ENCODE measurements at places on chromosomes 11 and 22.
A peak's percentile ranks its signal among the peaks of the same experiment; 100 is the strongest.

DNA sequence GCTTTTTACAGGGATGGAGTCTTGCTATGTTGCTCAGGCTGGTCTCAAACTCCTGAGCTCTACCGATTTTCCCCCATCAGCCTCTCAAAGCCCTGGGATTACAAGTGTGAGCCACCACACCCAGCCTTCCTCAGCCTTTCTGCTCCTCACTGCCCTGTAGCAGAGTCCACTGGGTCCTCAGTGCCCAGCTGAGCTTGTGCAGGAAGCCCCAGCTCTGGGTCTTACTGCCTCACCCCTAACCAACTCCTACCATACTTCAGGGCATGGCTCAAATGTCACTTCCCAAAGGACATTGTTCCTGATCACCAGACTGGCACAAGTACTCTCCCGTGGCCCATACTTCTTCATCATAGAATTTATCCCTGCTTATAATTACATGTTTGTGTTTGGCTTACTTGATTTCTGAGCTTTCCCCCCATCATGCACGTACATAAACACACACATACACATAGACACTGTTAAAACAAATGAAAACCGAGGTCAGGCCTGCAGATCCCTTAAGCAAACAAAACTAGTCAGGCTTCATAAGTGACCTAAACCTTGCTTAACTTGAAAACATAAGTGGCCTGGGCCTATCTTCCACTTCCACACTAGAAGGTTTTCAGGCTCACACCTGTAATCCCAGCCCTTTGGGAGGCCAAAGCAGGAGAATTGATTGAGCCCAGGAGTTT, 14.0 kb upstream of the SLC43A3 start:
- DNase-seq: no peak

DNA sequence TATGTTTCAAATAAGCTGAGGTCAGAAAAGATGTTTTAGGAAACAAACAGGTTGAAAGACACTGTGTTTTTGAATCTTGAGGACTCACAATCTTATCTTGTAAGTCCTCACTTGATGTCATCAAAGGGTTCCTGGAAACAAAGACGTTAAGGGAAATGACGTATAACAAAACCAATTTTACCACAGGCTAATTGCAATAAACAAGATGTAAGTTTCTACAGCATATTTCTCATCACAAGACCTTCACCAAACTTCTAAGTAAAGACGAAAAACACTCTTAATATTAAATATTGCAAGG, 433.5 kb upstream of the FAT3 start:
- no peak for DNase-seq

- no peak for DNase-seq
Observed at GRCh38 chr22:39290724-39291161, 28.7 kb downstream of the RPL3 start.

DNA sequence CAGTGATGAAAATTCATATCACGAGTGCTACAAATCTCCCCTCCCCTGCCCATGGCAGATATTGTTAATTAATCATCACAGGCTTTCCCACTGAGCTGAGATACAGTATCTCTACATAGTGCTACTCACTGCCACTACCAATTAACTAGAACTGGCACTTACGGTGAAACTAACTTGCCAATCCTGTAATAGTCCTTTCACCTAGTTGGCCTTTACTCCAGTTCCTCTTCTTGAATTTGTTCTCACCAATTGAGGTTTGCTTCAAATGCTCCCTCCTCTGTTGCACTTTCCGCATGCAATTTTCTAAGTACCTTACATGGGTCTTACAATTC, 11.9 kb upstream of the PRRG4 start:
- no peak for DNase-seq

GRCh38 chr11:87063982-87064381, 26.2 kb downstream of the TMEM135 start:
- DNase-seq: no peak

- DNase-seq: no peak
Observed at GRCh38 chr22:42233879-42234278, 36.6 kb downstream of the TCF20 start.

DNA sequence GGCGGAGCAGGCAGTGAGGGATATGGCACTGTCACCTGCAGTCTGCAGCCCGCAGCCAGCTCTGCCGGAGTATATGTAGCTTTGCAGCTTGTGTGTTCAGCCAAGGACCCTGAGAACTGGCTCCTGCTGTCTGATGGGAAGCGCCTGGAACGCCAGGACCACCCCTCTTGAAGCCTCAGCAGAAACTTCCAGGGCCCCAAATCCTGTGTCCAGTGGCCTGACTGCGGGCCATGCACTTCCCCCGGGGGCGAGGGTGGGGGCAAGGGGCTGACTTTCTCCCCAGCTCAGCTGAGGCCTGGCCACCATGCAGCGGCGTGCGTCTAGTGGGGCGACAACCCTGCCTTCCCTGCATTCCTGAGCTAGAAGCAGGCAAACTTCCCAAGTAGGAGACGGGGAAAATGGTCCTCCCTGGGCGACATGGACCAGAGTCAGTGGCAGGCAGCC, 32.3 kb downstream of the PISD start:
- DNase-seq: no peak

- no peak for DNase-seq
Observed at GRCh38 chr22:25940479-25940878, 198.5 kb downstream of the MYO18B start.

GRCh38 chr22:41177622-41178424, 27.3 kb upstream of the L3MBTL2 start:
- DNase-seq: no peak

- no peak for DNase-seq
Observed at GRCh38 chr11:64553554-64554201, 37.3 kb upstream of the SLC22A12 start.

DNA sequence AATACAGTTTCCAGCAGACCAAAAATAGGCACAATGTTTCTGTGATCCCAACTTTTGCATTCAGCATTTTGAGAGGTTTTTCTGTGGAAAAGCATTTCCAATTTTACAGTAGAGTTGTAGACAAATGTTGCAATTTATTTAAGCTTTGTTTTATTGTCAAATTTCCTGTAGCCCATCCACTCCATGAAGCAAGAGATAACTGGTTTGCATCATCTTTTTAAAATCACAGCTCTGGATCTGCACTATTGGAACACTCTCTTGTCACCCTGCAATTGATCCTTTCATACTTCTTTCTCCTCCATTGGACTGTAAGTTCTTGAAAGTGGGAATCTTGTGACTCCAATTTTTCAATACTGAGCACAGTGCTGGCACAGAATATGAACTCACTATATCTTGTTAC, 86.0 kb downstream of the MAML2 start:
- DNase-seq: no peak

DNA sequence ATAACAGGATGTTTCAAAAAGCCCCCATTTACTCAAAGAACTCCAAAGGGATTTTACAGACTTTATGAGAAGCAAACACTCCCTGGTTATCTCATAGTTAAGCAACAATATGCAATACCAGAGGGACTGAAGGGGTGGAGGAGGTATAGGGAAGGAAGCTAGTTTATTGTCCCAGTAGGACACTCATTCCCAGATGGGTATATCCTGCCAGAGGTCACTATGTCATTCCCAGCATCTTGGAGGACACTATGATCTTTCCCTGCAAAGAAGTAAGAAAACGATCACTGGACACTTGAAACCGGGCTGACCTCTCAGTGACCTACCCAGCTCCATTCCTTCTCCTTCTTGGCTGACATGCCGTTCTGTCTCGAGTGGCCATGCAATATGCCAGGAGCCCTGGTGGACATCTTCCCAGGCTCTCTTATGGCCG, 114.5 kb downstream of the NAT10 start:
- DNase-seq: no peak

GRCh38 chr22:48366591-48366990, 1461.1 kb downstream of the BRD1 start:
- DNase-seq: no peak

DNA sequence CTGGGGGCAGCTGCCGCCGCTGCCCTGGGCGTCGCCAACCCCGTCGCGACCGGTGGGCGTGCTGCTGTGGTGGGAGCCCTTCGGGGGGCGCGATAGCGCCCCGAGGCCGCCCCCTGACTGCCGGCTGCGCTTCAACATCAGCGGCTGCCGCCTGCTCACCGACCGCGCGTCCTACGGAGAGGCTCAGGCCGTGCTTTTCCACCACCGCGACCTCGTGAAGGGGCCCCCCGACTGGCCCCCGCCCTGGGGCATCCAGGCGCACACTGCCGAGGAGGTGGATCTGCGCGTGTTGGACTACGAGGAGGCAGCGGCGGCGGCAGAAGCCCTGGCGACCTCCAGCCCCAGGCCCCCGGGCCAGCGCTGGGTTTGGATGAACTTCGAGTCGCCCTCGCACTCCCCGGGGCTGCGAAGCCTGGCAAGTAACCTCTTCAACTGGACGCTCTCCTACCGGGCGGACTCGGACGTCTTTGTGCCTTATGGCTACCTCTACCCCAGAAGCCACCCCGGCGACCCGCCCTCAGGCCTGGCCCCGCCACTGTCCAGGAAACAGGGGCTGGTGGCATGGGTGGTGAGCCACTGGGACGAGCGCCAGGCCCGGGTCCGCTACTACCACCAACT, 1.0 kb downstream of the FUT4 start:
- no peak for DNase-seq

DNA sequence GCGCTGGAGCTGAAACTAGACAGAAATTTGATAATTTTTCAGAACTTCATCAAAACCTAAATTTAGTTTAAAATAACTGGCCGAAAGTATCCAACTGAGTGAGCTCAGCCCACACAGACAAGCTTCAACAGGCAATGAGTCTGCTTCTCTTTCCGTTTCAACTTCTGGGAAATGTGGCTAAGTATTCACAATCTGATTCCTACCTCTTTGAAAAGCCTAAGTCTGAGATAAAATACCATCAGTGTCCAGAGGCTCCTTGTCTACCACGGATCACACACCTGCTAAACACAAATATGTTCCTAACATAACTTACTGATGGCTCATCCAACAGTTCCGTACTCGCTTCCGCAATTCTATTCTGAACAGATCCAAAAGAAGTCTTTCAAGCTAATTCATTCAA, 8.5 kb downstream of the SIK3 start:
- no peak for DNase-seq

- DNase-seq: no peak
Observed at GRCh38 chr11:68857037-68857586, 15.4 kb upstream of the CPT1A start.

GRCh38 chr11:16883174-16883573, 131.0 kb downstream of the PLEKHA7 start:
- DNase-seq: no peak

DNA sequence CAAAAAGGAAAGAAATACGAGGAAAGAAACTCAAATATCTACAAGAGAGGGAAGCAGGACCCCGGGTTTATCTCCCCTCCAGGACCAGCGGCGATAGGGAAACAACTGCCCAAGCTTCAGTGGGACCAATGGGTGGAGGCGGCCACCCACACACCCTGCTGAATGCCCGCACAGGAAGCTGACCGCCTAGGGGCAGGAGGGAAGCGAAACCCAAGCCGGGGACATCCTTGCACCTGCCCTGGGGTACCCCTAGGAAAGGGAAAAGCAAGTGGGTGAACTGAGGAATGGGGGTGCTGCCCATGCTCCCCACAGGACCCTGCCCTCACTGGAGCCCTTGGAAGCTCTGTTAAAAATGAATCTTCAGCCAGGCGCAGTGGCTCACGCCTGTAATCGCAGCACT, 27.6 kb upstream of the HMOX1 start:
- DNase-seq: no peak

GRCh38 chr11:8258784-8259183, 4.9 kb downstream of the LMO1 start:
- no peak for DNase-seq

GRCh38 chr11:1389932-1390568, at the start of gene BRSK2:
Gene BRSK2, plus strand, starts transcription at chr11:1389934. Its CDS starts 351 bp downstream, at chr11:1390285.
- peak; percentile 55 for DNase-seq

DNA sequence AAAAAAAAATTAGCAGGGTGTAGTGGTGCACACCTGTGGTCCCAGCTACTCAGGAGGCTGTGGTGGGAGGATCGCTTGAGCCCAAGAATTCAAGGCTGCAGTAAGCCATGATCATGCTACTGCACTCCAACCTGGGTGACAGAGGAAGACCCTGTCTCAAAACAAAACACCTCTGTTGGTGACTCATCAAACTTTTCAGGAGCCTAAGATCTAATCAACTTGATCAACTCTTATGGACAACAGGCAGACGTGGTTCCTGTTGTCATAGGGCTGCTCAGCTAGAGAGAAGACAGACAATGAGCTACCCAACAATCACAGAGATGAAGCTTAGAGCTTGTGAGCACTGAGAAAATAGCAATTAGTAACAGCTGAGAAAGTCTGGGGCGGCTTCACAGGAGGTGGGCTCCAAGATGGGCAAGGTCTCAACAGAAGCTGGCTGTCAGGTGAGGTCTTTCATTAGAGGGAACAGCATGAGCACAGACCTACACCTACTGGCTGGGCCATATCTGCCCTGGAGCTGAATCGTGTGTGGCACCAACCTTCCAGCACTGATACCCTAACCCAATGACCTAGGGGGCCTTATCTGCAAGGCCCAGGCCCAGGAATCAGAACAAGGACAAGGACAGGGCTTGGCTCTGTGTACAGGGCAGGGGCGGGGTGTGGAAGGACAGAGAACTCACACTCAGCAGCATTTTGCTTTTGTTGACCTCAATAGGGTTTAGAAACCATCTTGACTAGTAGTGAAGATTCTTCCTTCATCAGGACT, 7.2 kb upstream of the UCP3 start:
- no peak for DNase-seq

DNA sequence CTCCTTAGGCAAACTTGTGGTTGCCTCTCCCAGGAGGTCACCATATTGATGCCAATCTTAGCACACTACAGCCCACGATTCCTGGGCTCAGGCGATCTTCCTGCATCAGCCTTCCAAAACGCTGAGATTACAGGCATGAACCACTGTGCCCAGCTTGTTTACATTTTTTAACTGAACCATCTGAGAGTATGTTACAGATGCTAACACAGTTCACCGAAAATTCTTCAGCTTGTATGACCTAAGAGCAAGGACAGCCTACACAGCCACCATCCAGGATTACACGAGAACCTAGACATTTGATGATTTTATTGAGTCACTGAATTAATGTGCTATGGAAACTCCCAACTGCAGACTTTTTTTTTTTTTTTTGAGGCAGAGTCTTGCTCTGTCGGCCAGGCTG, 5.8 kb upstream of the LGALS1 start:
- DNase-seq: no peak

DNA sequence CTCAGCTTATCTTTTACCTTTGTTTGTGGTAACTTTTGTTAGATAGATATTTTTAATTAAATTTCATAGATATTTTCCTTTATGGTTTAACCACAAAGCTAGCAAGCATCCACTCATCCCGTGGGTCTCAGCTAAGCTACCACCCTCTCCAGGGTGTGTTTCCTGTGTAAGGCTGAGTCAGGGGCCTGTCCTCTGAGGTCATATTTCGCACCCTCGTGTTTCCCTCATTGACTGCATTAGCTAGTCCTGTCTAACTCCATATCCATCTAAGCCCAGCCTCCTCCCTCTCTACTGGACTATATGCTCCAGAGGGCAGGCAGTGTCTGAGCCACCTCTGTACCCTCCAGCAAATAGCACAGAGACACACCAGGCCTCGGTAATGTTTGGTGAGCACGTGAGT, 16.7 kb downstream of the XRRA1 start:
- DNase-seq: no peak

All from posterior cingulate gyrus (tissue), 11 donors.